Activated naive CD4-positive, alpha-beta T cell treated with anti-CD3 and anti-CD28 coated beads, Interleukin-2, amount 50 U/mL, for 72 hours (primary cell): ENCODE measurements at places on chromosomes 3 and 15. TPM values are rescaled to one million over a fixed set of nuclear protein-coding genes. Genes with fewer than 3 reads are reported as not detected.

The HRG gene
- not detected for total RNA-seq

The HES1 gene
- total RNA-seq, result 2.5 TPM

The IL17RE gene
- 0.61 TPM for total RNA-seq

The ACP3 gene
- total RNA-seq, result not detected

The SCN5A gene
- total RNA-seq, result 0.18 TPM

The TM6SF1 gene
- 0.84 TPM for total RNA-seq

The TMEM45A gene
- 6.6 TPM for total RNA-seq

DNA sequence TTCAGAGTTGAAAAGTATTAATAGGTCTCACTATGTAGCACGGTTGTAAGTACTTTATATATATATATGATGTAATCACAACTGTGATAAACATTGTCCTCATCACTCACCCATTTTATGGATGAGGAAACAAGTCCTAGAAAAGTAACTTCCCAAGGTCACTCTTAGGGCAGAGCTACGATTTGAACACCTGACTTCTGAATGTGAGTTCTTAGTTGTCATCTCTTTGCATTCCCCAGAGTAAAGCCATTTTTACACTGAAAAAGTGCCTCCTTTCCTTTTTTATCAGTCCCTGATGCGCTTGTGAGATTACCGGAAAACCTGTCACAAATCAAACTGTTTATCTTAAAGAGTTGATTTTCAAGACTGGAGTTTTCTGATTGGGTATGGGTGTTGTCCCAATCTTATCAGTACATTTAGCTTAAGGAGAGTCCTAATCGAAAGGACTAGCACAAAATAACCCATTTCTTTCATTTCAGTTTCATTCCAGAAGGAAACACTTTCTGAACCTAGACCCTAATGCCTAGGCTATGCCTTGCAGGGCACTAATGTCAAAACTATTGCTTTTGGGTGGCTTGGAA is 2.3 kb upstream of the EDEM1 start:
- no peak for DNase-seq

GRCh38 chr3:171375666-171376595 is 84.3 kb downstream of the TNIK start:
- DNase-seq, result no peak

- DNase-seq, result peak; percentile 86
Observed at GRCh38 chr3:50321336-50322114, 1.0 kb downstream of the HYAL2 start.

- no peak for DNase-seq
Observed at GRCh38 chr15:94930441-94930840, 699.1 kb downstream of the MCTP2 start.

DNA sequence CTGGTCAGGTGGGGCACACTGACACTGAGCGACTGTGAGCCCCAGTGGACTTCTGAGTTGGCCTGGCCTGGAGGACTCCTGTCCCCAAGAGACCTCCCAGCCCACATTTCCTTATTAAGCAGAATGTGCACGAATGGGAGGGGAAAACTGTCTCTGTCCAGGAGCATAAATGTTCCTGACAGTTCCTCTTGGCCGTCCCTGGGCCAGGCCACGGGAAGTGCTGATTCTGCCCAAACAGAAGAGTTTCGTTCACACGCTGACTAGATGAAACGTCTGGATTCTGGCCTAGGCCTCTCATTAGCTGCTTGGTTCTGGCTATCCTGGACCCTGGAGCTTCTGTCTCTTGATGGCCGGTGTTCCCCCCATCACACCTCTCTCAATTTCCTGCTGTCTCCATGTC is 29.5 kb upstream of the APEH start:
- no peak for DNase-seq

DNA sequence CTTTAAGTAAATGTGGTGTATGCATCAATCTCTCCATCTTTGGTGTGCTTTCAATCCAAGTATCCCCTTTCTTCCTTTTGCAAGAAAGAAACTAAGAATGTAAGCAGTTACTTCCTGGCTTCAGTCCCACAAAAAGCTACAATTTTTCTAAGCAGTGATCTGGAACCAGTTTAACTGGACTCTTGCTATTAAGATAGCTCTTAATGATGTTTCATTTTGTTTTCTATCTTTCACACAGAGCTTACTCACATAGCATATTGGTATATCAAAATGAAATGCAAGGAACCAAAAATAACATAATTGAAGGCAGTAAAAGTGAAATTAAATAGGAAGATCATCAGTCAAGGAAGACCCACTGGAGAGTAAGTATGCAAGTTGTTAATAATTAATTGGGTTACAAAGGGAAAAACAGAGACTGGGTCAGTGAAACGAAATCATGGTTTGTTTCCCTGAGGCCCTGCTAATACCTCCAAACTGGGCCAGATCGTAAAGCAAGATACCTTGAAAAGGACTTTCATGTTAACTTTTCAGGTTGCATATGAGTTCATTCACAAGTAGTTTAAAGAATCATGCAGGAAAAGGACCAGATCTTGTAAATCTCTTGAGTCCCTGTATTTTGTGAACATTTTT is 41.9 kb downstream of the GPR160 start:
- DNase-seq, result no peak

DNA sequence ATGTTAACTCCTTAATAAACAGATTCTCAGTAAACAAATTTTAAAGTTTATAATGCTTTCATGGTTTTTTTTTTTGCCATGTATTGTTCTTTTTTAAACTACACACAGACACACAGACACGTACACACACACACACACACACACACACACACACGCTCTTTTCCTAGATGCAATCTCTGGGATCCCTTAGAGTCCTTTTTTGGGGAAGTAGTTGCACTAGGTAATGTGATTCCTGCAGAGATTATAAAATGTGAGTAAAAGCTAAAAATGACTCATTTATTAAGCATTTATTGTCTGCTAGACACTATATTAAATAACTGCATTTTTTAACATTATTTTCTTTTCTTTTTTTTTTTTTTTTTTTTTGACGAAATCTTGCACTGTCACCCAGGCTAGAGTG is 19.9 kb downstream of the NDUFB5 start:
- DNase-seq, result no peak
